ENCODE measurements at places on chromosomes 1 and 21.
A peak's percentile ranks its signal among the peaks of the same experiment; 100 is the strongest.

GRCh38 chr1:36906555-36906954 is 127.8 kb downstream of the GRIK3 start:
- DNase-seq = no peak

DNA sequence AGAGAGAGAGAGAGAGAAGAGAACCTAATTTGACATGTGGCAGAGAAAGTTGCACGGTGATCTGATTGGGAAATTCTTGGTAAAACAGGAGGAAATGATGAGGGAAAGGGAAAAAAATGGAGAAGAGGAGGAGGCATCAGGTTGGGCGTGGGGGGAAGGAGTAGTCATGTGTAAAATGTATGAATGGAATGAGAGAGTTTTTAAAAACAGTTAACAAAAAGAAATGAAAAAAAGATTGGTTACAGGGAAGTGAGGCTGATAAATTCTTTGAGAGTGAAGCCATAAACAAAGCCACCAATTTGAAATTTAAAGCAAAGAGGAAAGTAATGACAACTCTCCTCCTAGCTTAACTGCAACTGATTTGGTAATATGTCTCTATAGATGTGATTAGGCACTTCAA is 409.2 kb downstream of the USH2A start:
- no peak for DNase-seq

DNA sequence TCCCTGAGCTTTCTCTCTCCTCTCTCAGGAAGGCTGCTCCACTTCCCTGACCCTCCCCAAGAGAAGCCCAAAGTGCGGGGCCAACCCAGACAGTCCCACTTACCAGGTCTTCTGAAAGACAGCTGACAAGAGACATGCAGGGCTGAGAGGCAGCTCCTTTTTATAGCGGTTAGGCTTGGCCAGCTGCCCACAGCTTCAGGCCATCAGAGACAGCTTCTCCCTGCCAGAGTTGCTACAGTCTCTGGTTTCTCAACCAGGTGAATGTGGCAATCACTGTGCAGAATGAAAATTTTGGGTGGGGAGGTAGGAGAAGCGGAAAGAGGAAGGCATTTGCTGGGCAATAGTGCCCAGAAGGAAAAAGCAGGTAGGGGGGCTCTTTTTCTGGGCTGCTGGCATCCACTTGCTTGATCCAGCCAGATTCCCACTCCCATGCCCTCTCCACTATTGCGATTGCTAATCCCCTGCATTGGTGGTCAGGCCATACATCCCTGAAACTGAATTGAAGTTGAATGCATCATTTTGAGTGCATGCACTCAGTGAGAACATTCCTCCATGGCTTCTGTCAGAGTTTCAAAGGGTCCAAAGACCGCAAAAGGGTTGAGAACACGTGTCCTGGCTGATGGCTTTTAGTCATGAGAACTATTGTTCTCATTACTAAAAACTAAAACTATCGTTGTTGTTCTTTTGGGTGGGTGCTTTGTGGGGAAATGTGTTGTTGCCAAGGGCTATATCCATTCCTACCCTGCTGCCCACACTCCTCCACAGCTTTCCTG is at the start of gene S100A8:
Gene S100A8, minus strand, starts transcription at position 136 of the 773 bp plus-strand sequence. CDS start 538 bp downstream, outside the sequence.
- DNase-seq = no peak

GRCh38 chr1:172837816-172838679 is 179.1 kb downstream of the FASLG start:
- peak; percentile 74 for DNase-seq

GRCh38 chr21:30126576-30126975 is 40.0 kb downstream of the CLDN17 start:
- DNase-seq = no peak

- no peak for DNase-seq
Measured at GRCh38 chr21:34574601-34575529, 40.0 kb downstream of the RCAN1 start.
